ENCODE measurements at places on chromosomes 12 and 14.

DNA sequence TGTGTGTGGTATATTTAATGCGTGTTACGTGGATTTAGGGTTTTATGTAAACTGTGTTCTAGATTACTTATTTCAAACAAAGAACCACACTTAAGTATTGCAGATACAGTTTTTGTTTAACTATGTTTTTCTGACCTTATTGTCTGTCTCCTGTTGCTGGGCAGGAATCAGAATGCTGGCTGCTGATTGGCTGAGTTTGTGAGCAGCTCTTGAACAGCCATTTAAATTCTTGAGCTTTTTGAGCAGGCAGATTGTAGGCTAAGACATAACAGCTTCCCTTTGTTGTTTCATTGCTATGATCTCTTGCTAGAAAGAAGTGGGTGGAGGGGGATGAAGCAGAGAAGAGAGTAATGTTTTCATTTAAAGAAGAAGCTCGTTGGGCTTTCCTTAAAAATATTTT is 52.2 kb downstream of the ATF7IP start:
- DNase-seq, result peak; percentile 40

- DNase-seq, result no peak
These were observed 331.6 kb downstream of the PCNX1 start for GRCh38 chr14:71238835-71239234.

GRCh38 chr12:3090240-3091037 is 13.3 kb downstream of the TSPAN9 start:
- no peak for DNase-seq

GRCh38 chr14:94360945-94361565 is 27.3 kb downstream of the SERPINA1 start:
- DNase-seq, result no peak

- DNase-seq, result no peak
These were observed 32.0 kb downstream of the DCP1B start for GRCh38 chr12:1972260-1972659.

DNA sequence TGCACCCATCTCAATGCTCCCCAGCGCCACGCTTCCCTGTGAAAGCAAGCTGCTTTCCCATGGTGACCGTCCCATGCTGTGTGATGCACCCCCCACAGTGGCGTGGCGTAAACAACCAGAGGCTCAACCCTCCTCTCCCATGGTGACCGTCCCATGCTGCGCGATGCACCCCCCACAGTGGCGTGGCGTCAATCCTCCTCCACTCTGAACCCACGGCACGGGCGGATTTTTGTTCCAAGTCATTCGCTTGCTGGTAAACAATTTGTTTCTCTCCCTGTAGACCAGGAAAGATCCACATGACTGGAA is 8.9 kb downstream of the STX2 start:
- DNase-seq, result no peak

- DNase-seq, result no peak
These were observed 208.2 kb upstream of the TMTC1 start for GRCh38 chr12:29991924-29992323.

- no peak for DNase-seq
These were observed 4.7 kb upstream of the PPP1R1A start for GRCh38 chr12:54593135-54593534.

- no peak for DNase-seq
These were observed 554.5 kb downstream of the TMEM121 start for GRCh38 chr14:106080922-106081321.

GRCh38 chr14:61742371-61742770 is 19.8 kb upstream of the SNAPC1 start:
- DNase-seq, result no peak

GRCh38 chr12:93300611-93301021 is 77.1 kb upstream of the NUDT4 start:
- DNase-seq, result no peak

- no peak for DNase-seq
These were observed 2.5 kb upstream of the PLEKHD1 start for GRCh38 chr14:69481815-69482568.

DNA sequence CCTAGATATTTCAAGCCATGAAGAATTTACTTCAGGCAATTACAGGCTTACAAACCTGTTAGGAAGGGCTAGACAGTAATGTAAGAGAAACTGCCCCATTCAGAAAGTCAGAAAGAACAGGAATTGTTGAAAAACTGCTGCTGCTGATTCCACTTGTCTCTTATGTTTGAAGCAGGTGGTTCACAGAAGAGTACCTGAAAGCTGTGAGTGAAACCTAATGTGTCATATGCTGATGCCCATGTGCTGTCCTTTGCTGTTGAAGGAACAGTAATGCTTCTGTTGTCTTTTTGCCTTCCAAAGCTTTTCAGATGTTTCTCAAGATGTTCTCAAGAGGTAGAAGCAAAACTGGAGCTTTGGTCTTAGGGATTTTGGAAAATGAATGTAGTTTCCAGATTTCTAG is 39.0 kb downstream of the MNAT1 start:
- DNase-seq, result no peak

DNA sequence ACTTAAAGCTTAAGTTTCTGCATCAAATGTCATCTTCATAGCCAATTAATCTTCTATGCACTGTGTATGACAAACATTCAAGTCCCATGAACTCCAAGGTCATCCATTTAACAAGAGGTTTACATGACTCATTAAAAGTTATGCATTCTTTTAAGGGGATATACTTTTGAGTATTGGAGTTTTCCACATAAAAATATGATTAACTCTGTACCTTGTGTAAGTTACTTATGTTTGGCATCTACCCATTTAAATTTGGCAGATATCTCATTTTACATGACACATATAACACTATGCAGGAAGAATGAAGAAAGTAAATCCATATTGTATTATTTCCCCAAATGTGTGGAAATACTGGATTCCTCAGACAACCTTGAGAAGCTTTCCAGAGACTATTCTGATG is 240.2 kb downstream of the PAX9 start:
- no peak for DNase-seq

GRCh38 chr14:61033855-61034254 is 52.8 kb downstream of the SLC38A6 start:
- DNase-seq, result no peak

DNA sequence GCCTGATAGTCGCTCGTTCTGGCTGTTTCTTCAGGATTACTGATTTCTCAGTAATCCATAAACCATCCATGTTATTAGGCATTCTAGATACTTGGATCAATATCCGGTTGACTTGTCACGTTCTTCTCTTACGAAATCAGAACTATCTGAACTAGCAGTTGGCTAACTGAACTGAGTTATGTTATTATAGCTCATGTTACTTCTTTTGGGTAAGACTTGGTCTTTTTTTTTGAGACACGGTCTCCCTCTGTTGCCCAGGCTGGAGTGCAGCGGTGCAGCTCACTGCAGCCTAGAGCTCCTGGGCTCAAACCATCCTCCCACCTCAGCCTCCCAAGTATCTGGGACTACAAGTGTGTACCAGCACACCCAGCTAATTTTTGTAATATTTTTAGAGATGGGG is 178.6 kb downstream of the PRKCH start:
- DNase-seq, result no peak

GRCh38 chr12:10075451-10075850 is 23.3 kb downstream of the CLEC1A start:
- no peak for DNase-seq

DNA sequence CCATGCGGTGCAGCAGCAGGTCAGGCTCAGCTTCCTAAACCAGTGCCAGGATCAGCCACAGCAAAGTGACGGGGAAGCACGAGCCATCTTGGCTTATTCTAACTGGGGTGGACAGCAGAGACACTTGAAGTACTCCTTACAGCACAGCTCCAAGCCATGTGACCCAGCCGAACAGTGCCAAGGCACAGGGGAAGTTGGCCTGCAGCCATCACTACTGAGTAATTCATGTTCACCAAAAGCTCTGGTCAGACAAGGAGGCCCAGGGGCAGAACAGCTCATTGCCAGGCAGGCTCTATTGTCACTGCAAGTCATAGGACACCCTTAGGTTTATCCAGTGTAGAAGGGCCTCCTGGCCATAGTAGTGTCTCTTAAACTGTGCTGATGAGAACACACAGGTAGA is 23.4 kb upstream of the SLC35F4 start:
- DNase-seq, result no peak

DNA sequence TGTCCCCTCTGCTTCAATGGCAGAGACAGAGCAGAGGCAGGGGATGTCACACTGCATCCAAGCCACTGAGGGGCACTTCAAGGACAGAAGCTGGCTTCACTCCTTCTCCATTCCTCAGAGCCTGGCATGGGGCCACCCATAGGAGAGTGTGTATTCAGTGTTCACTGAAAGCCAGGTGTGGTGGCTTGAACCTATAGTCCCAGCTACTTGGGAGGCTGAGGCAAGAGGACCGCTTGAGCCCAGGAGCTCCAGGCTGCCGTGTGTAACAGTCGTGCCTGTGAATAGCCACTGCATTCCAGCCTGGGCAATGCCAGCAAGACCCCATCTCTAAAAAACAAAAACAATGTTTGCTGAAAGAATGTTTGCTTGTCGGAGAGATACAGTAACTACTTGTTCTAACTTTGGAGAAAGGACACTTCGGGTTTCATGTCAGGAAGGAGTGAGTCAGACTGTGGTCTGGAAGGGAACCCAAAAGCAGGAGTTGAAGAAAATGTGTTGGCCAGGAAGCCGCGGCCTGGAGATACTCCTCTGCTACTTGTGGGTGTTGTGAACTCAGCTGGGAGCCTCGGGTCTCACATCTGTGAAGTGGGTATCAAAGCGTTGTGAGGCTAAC is 43.4 kb downstream of the ELK3 start:
- no peak for DNase-seq

DNA sequence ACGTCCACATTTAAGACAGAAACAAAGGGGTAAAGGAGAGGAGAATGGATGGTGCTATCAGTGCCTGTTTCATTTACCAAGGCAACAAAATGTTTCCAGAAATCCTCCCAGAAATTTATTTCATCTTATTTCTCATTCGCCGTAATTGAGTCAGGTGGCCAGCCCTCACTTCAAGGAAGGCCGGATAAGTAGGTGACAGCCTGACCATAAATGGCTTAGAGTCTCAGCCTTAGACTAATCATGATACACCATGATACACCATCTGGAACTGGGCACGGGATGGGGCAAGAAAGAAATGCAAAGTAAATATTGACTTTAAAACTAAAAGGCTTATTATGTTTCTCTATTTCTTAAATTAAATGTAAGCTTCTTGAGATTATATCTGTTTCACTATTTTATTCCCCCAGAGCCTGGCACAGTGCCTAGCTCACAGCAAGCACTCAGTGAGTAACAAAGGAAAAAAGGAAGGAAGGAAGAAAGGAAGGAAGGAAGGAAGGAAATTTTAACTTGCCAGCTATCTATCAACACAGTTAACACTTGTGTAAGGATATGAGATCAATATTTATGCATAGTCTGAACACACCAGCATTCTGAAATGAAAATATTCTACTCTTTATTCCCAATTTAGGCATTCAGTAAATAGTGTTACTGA is 106.1 kb upstream of the FSCB start:
- DNase-seq, result no peak

DNA sequence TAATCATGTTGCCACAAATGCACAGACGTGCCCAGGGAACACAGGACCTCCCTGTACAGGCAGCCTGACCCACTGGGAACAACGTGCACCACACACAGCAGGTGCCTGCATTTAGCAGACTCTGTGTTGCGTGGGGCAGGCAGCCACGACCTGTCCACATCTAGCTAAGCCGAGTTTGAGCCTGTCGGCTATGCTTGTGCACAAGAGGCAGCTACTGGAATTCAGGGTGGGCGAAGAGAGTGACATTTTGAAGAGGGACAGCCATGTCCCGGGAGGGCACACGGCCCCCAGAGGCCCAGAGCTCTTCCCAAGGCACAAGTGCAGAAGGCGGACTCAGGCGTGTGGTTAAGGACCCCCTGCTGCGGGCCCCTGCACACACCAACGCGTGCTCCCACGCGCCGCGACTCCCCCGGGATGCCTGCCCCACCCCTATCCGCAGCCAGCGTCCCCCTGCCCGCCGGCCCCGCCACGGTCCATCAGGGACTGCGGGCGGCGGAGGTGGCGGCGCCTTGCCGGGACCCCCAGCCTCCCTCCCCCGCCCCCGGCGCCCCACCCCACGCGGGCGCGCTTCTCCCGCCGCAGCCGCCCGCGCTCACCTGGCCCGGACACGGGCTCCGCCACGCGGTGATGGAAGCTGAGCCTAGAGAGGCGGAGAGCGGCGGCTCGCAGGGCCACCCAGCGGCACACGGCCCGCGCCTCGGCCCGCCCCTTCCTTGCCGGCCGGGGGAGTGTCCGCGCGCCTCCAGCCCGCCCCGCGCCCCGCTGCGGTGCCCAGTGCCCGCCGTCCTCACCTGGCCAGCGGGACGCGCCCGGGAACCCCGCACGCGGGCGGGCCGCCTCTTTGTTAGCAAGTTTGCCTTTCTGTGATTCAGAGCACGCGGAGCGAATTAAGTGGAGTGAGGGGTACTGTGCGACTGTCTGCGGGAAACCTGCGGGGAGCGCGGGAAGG is 125.3 kb upstream of the PRMT8 start:
- no peak for DNase-seq

DNA sequence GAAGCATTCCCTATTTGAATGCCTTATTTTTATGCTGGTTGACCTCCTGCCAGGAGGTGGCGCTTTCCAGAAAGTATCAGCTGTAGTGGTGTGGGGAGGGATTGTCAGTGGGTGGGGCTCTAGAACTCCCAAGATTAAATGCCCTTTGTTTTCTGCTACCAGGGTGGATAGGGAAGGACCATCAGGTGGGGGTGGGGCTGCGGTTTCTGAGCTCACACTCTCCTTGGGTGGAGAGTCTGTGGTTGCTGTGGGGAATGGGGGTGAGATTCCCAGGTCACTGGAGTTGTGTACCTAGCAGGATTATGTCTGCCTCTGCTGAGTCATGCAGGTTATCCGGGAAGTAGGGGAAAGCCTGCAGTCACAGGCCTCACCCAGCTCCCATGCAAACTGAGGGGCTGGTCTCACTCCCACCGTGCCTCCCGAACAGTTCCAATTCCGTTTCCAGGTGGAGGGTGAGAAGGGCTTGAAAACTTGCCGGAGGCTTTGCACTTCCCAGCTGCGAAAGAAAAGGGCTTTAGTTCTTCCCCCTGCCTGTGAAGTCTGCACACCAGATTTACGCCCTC is 68.3 kb downstream of the ALG10B start:
- no peak for DNase-seq

DNA sequence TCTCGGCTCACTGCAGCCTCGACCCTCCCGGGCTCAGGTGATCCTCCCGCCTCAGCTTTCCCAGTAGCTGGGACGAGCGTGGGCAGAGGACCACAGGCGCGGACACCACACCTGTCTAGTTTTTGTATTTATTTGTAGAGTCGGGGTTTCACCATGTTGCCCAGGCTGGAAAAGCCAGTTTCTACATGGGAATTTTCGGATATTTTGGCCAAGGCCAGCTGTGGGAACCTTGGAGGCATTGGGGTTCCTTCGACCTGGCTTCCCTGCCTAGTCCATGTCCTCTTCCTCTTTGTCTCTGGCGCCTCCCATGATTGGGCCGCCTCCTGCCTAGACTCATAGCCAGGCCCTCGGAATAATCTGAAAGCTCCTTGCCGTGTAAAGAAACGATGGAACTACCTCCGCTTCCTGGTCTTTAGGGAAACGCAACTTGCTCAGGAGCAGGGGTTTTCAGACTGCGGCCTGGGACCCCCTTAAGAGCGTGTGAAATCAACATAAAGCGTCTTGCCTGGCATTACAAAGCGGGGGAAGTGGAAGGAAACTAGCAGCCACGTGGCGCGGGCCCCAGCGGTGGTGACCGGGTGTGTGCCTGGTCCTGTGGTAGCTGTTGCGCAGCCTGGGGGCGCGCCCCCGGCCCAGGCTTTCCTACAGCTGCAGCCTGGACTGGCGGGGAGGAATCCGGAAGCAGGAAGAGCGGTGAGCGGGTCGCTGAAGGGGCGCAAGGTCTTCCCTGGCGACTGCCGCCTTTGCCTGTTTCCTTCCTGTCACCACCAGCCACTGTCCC is 1.4 kb upstream of the HSP90AA1 start:
- DNase-seq, result no peak

All from right renal cortex interstitium (tissue), 3 donors.